ENCODE measurements at places on chromosomes 7 and 10. TPM values are rescaled to one million over a fixed set of nuclear protein-coding genes. Genes with fewer than 3 reads are reported as not detected.

DNA sequence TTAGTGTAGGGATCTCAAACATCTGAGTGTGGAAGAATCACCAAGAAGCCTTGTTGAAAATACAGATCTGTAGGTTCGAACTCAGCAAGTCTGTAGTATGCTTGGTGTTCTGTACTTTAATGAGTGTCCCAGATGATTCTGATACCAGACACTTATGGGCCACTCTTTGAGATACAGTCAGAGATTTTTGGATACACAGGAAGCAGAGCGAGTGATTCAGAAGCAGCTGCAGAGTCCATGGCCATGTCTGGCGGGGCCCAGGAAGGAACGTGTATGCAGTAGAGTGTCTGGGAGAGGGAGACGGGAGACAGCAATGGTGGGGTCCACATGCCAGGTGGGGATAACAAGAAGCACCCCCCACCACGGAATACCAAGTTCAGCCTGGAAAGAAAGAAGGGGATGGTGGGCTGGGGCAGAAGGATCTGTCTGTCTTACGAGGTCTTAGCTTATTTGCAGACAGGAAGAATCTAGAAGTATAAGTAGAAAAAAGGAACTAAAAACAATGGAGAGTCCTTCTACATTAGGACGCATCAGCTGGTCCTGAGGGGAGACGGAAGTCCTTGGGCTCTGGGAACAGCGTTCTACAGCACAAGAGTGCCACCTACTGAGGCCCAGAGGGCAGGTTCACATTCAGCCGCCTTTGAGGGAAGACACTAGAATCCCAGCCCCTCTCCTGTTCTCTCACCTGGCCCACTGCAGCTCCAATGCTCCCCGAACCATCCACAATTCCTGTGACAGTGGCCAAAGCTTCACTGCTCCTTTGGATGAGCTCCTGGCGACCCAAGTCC lies 55.4 kb downstream of the SLC37A3 start:
- DNase-seq, result peak; percentile 63

DNA sequence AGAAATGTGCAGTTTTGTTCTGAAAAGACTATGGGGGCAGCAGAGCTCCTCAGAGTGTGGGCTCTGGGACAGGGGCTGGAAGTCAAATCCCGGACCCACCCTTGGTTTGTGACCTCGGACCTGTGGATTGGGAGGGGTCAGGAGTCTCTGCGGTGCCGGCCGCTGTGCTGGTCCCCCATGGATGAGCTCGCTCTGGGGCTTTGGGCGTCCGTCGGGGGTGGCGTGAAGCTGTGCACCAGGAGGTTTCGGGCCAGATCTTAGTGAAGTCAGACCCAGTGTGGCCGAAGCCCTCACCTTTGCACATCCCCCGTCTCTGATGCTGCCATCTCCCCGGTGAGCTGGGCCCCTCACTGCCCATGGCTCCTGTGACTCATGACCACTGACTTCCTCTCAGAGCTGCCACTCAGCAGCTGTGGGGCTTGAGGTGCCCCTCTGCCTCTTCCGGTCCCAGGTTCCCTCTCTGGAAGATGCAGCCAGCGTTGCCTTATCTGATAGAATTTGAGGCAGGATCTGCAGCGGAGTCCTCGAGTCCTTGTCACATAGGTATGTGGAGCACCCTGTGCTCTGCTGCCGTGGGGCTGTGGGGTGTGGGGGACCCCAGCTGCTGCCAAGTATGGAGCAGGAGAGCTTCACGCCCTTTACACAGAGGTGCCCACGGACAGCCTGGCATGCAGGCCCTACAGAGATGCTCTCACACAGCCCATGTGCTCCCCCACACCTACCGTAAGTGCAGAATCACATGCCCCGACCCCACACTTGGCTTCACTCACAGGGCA lies 11.4 kb upstream of the SCART1 start:
- no peaks in the 10 kb centered on the region for H3K36me3 ChIP-seq
- no peak for DNase-seq
- no peaks in the 10 kb centered on the region for H3K27me3 ChIP-seq
- H3K27ac ChIP-seq, result no peak overlapping the region

FAM237B gene
- total RNA-seq, result not detected

DNA sequence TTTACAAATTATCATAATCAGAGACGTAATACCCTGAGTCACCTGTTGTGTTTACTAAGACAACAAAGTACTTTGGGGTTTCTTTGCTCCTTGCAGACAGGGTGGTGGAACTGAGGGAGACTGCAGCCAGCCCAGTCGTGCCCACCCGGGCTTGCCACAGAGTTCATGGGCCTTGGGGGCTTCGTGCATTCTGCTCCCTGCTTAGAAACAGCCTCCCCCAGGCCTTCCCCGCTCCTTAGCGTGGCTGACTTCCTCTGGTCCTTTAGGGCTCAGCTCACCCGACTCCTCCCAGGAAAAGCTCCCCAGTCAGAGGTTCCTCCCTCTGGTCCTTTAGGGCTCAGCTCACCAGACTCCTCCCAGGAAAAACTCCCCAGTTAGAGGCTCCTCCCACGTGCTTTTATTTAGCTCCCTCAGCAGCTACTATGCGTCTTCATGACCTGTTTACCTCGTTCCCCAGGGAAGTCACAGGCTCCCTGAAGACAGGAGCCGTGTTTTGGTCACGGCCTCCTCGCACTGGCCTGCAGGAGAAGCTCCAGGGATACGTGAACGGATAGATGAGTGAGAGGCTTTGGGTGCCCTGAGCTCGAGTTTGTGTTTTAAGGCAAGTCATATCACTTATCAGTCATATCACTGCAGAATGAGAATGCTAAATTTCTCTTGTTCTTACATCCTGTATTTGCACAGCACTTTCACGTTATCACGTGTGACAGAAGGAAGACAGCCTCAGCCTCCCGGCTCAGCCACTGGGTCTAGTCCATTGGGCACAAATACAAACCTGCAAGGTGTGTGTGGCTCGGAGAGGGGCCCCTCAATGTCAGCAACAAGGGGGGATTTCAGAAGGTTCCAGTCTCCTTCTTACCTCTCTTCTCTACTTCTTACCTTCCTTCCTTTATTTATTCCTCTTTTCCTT lies 52.7 kb upstream of the VIPR2 start:
- no peaks in the 10 kb centered on the region for H3K36me3 ChIP-seq
- H3K27ac ChIP-seq, result no peak overlapping the region
- peaks cover 14% of the 10 kb centered on the region for H3K4me1 ChIP-seq
- H3K4me3 ChIP-seq, result no peak overlapping the region

- DNase-seq, result no peak
- H3K27me3 ChIP-seq, result no peaks in the 10 kb centered on the region
- H3K36me3 ChIP-seq, result no peaks in the 10 kb centered on the region
- no peak overlapping the region for H3K4me3 ChIP-seq
- peaks cover 12% of the 10 kb centered on the region for H3K4me1 ChIP-seq
These were observed 3.1 kb upstream of the ARID5B start for GRCh38 chr10:61898435-61898778.

DGKB gene
- 1.4 TPM for total RNA-seq

COL17A1 gene
- 0.09 TPM for total RNA-seq

ECHS1 gene
- 109 TPM for total RNA-seq

DNA sequence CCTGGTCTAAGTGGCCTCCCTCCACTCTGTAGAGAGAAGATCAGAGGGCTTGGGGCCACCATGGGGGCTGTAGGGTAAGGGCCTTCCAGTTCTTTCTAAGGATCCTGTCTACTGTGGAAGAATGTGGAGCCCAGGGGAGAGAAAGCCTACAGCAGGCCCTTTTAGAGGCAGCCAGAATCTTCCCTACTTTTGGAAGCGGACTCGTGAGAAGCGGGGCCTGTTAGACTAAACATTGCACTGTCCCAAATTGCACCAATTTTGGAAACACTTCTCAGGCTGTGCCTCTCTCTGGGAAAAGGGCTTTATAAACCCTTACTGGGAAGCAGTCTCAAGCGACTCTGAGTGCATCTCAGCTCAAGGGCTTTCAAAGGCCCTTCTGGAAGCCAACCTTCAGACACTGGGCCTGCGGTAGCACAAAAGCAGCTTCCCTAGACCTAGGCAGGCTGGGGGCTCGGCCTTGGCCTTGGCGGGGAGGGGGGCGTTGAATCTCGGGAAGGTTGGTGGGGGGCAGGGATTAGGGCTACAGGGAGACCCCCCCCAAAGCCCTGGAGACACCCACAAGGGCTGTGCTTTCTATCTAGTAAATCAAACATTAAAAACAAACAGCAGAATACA lies 298.1 kb downstream of the GFRA1 start:
- H3K36me3 ChIP-seq, result no peaks in the 10 kb centered on the region
- no peak overlapping the region for H3K27ac ChIP-seq
- H3K4me3 ChIP-seq, result no peak overlapping the region
- H3K4me1 ChIP-seq, result peaks cover 4% of the 10 kb centered on the region

DNA sequence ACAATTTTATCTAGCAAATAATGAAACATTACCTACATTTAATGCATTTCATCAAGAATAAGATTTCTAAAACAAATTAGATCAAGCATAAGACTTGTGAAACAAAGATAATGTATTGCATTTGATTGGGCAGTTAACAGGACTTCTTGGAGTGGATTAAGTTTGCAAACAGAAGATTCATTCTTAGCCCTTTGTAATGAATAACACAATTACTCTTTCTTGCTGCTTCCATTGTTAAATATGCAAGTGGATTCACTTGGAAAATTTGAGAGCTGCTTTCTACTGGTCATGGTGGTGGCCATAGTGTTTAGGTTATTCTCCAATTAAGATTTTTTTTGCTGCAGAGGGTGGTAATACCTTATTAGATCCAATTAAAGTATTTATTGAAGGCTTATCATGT lies 6.0 kb downstream of the PPP1R9A start:
- no peak for DNase-seq
- no peaks in the 10 kb centered on the region for H3K27me3 ChIP-seq
- peaks cover 2% of the 10 kb centered on the region for H3K4me1 ChIP-seq
- no peak overlapping the region for H3K27ac ChIP-seq

GRCh38 chr7:138025215-138026186 lies 23.6 kb upstream of the CREB3L2 start:
- no peaks in the 10 kb centered on the region for H3K4me1 ChIP-seq
- no peak overlapping the region for H3K4me3 ChIP-seq
- H3K27me3 ChIP-seq, result no peaks in the 10 kb centered on the region
- no peak for DNase-seq

SUN3 gene
- not detected for total RNA-seq

- H3K4me3 ChIP-seq, result no peak overlapping the region
- no peak overlapping the region for H3K27ac ChIP-seq
- H3K27me3 ChIP-seq, result no peaks in the 10 kb centered on the region
- DNase-seq, result peak; percentile 10
These were observed 202.0 kb downstream of the ARL4A start for GRCh38 chr7:12889391-12889790.

DNA sequence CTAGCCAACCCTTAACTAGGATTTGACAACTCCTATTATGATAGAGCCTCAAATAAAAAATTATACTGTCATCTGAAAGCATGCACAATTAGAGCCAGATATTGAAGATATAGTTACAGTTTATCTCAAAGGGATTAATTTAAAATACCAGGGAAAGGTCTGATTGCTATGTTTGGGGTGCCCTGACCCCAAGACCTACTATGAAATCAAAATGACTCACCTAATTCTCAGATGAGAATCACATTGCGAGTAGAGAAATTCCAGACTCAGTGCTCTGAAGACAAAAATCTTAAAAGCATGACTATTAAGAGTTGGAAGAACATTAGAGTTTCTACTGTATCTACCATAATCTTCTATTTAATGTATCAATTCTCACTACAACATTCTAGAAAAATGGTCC lies 297.1 kb downstream of the AHR start:
- H3K36me3 ChIP-seq, result no peaks in the 10 kb centered on the region
- DNase-seq, result no peak
- H3K4me1 ChIP-seq, result peaks cover 2% of the 10 kb centered on the region
- H3K4me3 ChIP-seq, result no peak overlapping the region
- no peak overlapping the region for H3K27ac ChIP-seq

DNA sequence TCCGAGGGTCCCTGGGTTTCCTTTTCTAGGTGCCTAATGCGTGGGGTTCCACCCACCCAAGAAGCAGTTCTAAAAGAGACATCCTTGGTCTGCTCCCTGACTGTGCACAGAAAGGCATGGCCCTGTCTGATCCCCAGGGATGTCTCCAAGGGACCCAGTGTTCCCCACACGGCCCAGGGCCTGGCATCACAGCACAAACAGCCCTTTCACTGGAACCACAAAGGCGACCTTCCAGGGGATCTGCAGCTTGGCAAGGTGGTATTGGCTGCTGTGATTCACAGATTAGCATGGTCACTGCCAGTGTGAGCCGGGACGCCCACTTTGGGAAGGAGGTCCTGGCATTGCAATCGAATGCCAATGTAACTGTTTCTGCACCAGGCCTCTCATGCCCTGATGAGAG lies 6.4 kb downstream of the KCNMA1 start:
- no peak overlapping the region for H3K27ac ChIP-seq
- no peak overlapping the region for H3K4me3 ChIP-seq
- H3K27me3 ChIP-seq, result peaks cover 19% of the 10 kb centered on the region
- no peaks in the 10 kb centered on the region for H3K36me3 ChIP-seq
